ENCODE measurements at places on chromosomes 11 and 22. TPM values are rescaled to one million over a fixed set of nuclear protein-coding genes. Genes with fewer than 3 reads are reported as not detected.

GRCh38 chr11:128871168-128871610 is 4.1 kb upstream of the KCNJ1 start:
- no peaks in the 10 kb centered on the region for H3K27me3 ChIP-seq
- DNase-seq, result no peak
- H3K4me1 ChIP-seq, result no peaks in the 10 kb centered on the region

GRCh38 chr22:27514601-27515523 is 286.7 kb downstream of the MN1 start:
- no peak overlapping the region for H3K4me3 ChIP-seq
- peak overlapping the region; percentile 41 for H3K27ac ChIP-seq
- no peaks in the 10 kb centered on the region for H3K4me1 ChIP-seq
- no peaks in the 10 kb centered on the region for H3K27me3 ChIP-seq
- DNase-seq, result peak; percentile 49

DNA sequence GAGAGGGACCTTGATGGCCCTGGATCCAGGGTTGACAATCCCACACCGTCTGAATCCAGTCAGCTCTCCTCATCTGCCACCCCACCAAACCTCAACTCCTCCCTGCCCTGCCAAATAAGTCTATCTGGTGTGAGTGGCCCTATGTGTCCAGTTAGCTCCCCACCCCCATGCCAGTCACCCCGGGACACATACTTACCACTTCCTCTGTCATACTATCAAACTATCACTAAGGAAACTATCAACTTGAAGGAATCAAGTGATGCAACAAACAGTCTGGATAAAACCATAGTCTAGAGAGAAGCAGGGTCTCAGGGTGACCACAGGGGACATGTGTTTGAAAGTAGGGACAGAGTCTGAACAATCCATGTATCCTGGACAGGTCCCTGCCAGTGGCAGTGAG is 13.2 kb upstream of the CSF2RB start:
- peaks cover 23% of the 10 kb centered on the region for H3K27me3 ChIP-seq
- no peaks in the 10 kb centered on the region for H3K36me3 ChIP-seq
- H3K27ac ChIP-seq, result no peak overlapping the region

DNA sequence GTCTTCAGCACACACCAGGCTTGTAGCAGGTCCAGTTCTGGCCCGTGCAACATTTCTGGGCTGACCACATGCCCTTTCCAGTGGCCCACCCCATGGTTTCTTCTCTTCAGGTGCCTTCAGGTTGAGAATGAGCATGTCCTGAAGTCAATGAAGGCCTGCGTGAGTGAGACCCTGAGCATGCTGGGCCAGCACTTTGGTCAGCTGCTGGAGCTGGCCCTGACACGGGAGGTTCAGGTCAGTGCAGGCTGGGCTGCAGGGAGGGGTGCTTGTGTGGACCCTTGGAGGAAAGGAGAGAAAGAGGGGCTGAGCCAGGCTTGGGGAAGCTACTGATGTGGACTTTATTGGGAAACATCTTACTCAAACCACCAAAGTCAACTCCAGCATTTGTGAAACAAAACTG is 63.5 kb downstream of the INSC start:
- H3K27me3 ChIP-seq, result peaks cover 5% of the 10 kb centered on the region
- DNase-seq, result no peak
- H3K36me3 ChIP-seq, result no peaks in the 10 kb centered on the region
- no peak overlapping the region for H3K4me3 ChIP-seq
- no peak overlapping the region for H3K27ac ChIP-seq

GRCh38 chr11:123159183-123159857 is 35.7 kb downstream of the CLMP start:
- no peak overlapping the region for H3K4me3 ChIP-seq
- H3K4me1 ChIP-seq, result no peaks in the 10 kb centered on the region
- no peaks in the 10 kb centered on the region for H3K36me3 ChIP-seq
- H3K27me3 ChIP-seq, result no peaks in the 10 kb centered on the region

GRCh38 chr11:119368121-119369034 is 13.1 kb downstream of the USP2 start:
- peaks cover 81% of the 10 kb centered on the region for H3K4me1 ChIP-seq
- no peaks in the 10 kb centered on the region for H3K36me3 ChIP-seq
- H3K27ac ChIP-seq, result peak overlapping the region; percentile 98

- no peak overlapping the region for H3K4me3 ChIP-seq
- no peaks in the 10 kb centered on the region for H3K36me3 ChIP-seq
- H3K4me1 ChIP-seq, result no peaks in the 10 kb centered on the region
- H3K27me3 ChIP-seq, result no peaks in the 10 kb centered on the region
- DNase-seq, result no peak
These were observed 40.2 kb downstream of the SCGB1A1 start for GRCh38 chr11:62459080-62459479.

Gene VSIG2
- 2.2 TPM for total RNA-seq
